Chondrocyte (in vitro differentiated cells): ENCODE measurements at places on chromosomes 3 and 15. TPM values are rescaled to one million over a fixed set of nuclear protein-coding genes. Genes with fewer than 3 reads are reported as not detected.

DNA sequence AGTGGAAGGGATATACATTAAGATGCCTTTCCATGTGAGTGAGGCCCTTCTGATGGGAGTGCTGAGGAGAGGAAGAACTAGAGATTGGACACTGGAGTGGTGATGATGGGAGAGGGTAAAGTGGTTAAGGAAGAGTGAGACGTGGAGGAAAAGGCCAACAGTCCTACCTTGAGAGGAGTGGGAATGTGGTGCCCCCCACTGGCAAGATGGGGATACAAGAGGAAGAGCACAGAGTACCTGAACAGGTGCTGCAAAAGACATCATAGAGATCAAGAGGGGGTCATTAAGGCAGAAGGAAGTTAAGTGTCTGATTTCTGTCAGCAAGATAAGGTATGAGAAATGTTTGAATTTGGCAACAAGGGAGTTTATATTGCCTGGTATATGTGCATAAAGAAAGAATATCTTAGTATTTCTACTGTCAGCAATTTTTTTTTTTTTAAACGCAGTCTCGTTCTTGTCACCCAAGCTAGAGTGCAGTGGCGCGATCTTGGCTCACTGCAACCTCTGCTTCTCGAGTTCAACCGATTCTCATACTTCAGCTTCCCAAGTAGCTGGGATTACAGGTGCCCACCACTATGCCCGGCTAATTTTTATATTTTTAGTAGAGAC is 34.0 kb downstream of the ARIH2 start:
- H3K36me3 ChIP-seq: peaks cover 9% of the 10 kb centered on the region
- no peak for DNase-seq

DNA sequence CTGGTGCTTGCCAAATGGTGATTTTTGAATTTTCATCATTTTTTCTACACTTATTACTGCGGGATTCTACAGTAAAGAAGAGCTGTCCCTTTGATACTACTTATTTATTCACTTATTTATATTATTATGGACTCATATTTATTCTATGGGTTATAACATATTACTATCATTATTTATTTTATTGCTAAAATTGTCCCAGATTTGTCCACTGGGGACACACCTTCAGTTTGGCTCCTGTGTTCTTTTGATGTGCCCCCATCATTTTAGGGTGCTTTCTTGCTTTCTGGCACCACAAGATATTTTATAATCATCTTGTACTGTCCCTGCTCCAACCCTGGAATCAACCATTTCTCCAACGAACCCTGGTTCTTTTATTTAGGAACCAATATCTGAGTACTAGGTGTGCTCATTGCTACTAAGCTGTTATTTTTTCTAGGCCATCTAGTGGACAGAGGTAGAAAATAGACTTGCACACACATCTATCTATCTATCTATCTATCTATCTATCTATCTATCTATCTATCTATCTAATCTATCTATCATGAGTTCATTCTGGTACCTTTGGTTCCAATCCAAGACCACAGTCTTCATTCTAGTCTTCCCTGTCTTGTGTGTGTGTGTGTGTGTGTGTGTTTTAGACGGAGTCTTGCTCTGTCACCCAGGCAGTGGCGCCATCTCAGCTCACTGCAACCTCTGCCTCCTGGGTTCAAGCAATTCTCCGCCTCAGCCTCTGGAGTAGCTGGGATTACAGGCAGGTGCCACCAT is 16.0 kb downstream of the SLC22A14 start:
- no peaks in the 10 kb centered on the region for H3K36me3 ChIP-seq
- no peaks in the 10 kb centered on the region for H3K27me3 ChIP-seq
- DNase-seq: no peak
- no peaks in the 10 kb centered on the region for H3K4me1 ChIP-seq
- no peak overlapping the region for H3K27ac ChIP-seq
- H3K4me3 ChIP-seq: no peak overlapping the region

DNA sequence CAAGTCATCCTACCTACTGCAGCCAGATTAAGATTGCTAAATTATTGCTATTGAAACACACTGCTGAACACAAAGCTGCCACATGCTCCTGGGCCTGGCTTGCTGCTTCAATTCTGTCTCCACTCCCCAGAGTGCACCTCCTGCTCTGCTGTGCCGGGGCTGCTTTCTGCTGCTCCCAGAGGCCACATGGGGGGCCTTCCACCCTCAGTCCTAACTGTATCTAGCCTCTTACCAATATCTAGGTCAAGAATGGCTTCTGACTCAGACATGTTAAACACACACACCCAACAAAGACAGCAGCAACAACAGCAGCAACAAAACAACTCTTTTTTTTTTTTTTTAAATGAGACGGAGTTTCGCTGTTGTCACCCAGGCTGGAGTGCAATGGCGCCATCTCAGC is 33.0 kb downstream of the MYZAP start:
- DNase-seq: no peak
- no peaks in the 10 kb centered on the region for H3K4me1 ChIP-seq
- H3K36me3 ChIP-seq: no peaks in the 10 kb centered on the region
- no peak overlapping the region for H3K27ac ChIP-seq
- no peak overlapping the region for H3K4me3 ChIP-seq

GRCh38 chr15:43550527-43551363 is 33.3 kb downstream of the MAP1A start:
- H3K27ac ChIP-seq: no peak overlapping the region
- H3K36me3 ChIP-seq: peaks cover 7% of the 10 kb centered on the region
- H3K4me1 ChIP-seq: no peaks in the 10 kb centered on the region
- no peak overlapping the region for H3K4me3 ChIP-seq

GRCh38 chr3:141085343-141086070 is 34.4 kb downstream of the SPSB4 start:
- no peak overlapping the region for H3K27ac ChIP-seq
- no peak overlapping the region for H3K4me3 ChIP-seq
- no peaks in the 10 kb centered on the region for H3K36me3 ChIP-seq
- peaks cover 20% of the 10 kb centered on the region for H3K4me1 ChIP-seq
- no peaks in the 10 kb centered on the region for H3K27me3 ChIP-seq

GRCh38 chr3:125024817-125025216 is 31.0 kb downstream of the HEG1 start:
- H3K27me3 ChIP-seq: no peaks in the 10 kb centered on the region
- H3K27ac ChIP-seq: peak overlapping the region; percentile 88
- peaks cover 38% of the 10 kb centered on the region for H3K36me3 ChIP-seq
- H3K4me3 ChIP-seq: no peak overlapping the region

The SOX2 gene
- total RNA-seq: 0.79 to 3.3 TPM (median 1.3 TPM) in 3 replicates

The GALNT15 gene
- total RNA-seq: 0.28 to 1.2 TPM (median 0.40 TPM) in 3 replicates

The HCN4 gene
- 0.05 TPM in 2 of 3 replicates, not detected in the other for total RNA-seq

The CFAP100 gene
- not detected in 3 replicates for total RNA-seq

The PLAAT1 gene
- total RNA-seq: 0.80 to 2.4 TPM (median 1.6 TPM) in 3 replicates
